ENCODE measurements at places on chromosomes 2 and 18.

GRCh38 chr2:61710711-61711110, 143.1 kb downstream of the FAM161A start:
- no peak for DNase-seq

GRCh38 chr18:46565256-46565655, 91.8 kb downstream of the LOXHD1 start:
- no peak for DNase-seq

DNA sequence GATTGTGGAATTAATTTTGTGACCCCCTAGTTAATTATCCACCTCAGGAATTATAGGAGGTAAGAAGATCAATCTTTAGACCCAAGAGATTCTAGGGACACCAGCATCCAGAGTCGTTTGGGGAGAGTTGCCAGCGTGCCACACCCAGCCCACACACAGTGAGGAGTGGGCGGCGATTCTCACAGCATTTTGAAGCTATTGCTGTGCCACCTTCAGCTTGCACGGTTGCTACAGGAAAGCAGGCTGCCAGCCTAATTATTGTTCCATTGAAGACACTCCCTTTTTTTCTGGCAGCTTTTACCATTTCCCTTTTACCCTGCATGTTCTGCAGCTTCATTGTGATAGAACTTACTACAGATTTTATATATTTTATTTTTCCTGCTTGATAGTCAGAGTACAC, 13.1 kb upstream of the MYL12A start:
- DNase-seq = no peak

DNA sequence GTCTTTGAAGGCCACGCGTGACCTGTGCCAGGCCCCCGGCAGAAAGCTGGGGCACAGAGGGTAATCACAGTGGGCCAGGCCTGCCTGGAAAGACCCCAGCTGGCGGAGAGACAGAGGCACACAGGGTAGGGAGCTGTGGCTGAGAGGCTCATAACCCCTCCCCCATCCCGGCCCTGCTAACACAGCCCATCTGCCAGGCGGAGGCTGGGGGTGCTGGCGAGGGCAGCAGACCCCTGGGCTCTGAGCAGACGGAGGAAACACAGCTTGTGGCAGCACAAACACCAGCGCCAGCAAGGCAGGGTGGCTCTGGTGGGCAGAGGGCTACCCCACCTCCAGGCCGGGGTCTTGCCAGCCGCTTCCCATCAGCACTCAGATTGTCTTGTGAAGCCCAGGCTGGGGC, 19.0 kb downstream of the HS6ST1 start:
- no peak for DNase-seq

GRCh38 chr2:132949108-132949507, 279.1 kb upstream of the LYPD1 start:
- no peak for DNase-seq

DNA sequence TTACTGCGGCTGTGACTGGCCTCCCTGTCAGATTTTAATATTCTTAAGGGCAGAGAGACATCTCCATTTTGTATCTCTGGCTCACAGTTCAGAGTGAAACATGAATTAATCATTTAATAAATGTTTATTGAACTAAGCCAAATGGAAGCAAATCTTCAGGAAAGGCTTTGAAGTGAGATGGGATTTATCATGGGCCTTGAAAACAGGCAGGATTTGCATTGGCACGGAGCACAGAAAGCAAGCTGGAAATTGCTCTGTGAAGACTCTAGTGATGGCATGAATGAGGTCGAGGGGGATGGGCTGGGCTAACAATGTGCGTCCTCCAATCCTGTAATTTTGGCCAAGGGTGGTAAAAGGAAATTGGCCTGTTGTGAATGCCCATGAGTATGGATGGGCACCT, 369.8 kb upstream of the SOX11 start:
- DNase-seq = no peak

DNA sequence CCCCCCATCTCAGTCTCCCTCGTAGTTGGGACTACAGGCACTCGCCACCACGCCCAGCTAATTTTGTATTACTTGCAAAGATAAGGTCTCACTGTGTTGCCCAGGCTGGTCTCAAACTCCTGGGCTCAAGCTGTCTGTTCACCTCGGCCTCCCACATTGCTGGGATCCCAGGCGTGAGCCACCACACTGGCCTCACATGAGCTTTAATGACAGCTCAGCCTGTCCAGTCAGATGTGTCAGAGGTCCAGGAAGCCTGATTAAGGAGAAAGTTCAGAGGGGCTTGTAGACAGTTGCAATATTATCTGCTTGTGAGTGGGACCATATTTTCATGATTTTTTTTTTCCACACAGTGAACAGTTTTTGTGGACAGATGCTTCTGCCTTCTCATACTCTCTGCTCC, 82.0 kb downstream of the LIMS1 start:
- no peak for DNase-seq

DNA sequence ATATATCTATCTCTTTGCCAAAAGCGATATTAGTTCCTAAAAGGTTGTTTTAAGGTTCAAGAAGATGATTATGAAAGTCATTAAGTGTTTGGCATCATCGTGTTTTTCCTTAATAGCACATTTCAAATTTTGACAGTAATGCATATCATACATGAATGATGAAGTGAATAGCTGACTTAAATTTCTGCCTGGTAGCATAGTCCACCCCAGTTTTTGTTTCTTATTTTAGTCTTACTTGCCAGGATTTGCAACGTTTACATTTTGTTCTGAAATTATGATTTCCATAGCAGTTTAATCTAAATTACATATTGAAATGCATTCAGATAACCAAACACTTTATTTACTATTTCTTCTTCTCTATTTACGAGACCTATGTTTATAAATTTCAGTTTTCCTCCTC, 201.1 kb downstream of the GULP1 start:
- no peak for DNase-seq

- no peak for DNase-seq
Measured at GRCh38 chr2:237888389-237888788, 29.0 kb downstream of the RAMP1 start.

DNA sequence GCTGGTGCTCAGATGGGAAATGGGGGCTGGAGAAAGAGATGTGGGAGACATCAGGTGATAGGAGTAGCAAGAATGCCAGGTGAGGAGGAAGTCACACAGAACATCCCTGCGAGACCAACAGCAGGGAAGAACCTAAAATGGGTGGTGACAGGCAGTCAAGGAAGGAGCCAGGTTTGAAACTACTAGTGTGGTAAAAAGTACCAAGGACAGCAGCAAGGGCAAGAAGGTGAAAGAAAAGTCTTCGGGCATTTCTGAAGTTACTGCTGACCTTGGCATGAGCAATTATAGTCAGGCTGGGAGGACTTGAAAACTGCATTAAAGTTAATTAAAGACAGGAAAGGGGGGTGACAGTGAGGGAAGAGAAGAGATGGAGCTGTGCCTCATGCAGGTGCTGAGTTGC, 410.4 kb downstream of the RAD51AP2 start:
- DNase-seq = no peak

DNA sequence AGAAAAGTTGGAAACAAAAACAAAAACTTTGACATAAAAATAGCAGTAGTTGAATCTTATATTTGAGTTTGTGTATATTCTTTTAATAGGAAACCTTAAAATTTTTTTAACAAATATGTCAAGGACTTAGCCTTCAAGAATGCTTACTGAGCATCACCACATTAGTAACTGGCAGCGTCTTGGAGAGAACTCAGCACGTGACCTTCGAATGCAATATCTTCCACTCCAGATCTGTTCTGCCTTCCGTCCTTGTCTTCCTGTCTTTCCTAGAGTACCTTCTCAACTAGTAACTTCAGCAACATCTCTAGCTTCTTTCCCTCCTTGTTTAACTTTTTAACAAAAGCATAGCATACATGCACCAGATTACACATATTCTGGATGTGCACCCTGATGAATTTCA, 972 bp downstream of the RSAD2 start:
- no peak for DNase-seq

DNA sequence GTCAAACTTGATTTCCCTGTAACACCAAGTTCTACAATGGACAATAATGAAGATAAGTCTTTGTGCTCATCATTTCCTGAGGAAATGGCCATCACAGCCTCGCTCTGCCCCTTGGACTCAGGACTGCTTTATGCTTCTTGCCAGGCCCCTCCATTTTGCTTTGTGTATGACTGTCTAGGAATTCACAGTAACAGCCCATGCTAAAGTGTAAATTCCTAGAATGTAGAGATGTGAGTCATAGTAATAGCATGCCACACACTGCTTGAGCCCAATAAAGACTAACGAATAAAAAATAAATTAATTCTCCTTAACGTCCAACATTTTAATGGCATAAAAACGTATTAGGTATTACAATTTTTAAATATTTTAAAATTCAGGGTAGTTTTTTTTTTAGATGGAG, 226.5 kb downstream of the PID1 start:
- DNase-seq = no peak

GRCh38 chr18:46278481-46279465, 174.6 kb downstream of the HAUS1 start:
- no peak for DNase-seq

DNA sequence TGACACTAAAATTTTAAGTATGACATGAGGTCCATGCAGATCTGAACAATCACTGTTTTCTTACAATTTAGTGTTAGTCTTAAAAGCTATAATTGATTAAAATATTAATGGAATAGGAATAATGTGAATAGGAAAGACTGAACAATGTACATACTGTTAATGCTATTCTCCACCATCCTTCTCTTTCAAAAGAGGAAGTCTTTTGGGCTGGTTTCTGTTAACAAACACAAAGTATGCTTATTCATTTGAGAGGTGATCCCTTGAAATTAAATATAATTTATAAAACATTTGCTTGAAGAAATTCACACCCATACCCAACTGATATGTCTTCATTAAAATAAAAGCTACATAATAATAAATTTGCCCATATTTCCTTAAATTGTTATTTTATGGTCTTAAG, 2.3 kb downstream of the STPG4 start:
- no peak for DNase-seq

GRCh38 chr2:238383743-238384380, 42.9 kb upstream of the ASB1 start:
- no peak for DNase-seq

GRCh38 chr18:49682173-49682802, 120.4 kb downstream of the LIPG start:
- DNase-seq = no peak

GRCh38 chr2:165420231-165420630, 49.3 kb upstream of the CSRNP3 start:
- DNase-seq = no peak

DNA sequence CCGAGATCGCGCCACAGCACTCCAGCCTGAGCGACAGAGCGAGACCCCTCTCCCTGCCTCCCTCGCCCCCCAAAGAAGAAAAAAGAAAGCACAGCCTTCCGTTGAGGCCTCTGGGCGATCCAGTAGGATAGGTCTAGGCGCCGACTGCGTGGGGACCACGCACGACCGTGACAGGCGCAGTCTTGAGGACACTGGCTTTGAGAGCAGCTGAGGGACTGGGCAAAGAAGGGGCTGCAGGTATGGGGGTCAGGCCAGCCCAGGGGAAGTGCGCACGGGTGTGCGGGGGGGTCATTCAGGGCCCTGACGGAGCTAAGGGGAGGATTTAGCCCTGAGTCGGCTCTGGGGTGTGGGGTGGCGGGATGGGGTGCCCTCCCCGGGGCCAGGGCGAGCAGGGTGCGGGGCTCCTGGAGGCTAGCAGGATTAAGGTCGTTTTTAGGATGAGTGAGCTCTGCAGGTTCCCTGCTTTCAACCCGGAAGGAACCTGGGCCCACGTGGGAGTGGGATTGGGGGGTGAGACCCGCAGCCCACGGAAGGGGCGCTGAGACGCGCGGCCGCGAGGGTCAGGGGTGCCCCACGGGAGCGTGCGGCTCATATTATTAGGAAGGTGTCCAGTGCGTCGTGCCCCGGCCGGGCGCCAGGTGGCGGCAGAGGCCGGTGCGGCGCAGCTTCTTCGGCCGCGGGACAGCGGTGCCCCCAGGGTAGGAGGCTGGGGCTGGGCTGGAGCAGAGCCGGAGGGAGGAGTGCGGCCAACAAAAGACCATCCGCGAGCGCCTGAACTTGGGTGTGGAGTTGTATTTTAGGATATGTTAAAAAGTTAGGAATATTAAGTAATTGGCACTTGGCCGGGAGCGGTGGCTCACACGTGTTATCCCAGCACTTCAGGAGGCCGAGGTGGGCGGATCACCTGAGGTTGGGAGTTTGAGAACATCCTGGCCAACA, 20.5 kb upstream of the ZNF236 start:
- peak; percentile 38 for DNase-seq

DNA sequence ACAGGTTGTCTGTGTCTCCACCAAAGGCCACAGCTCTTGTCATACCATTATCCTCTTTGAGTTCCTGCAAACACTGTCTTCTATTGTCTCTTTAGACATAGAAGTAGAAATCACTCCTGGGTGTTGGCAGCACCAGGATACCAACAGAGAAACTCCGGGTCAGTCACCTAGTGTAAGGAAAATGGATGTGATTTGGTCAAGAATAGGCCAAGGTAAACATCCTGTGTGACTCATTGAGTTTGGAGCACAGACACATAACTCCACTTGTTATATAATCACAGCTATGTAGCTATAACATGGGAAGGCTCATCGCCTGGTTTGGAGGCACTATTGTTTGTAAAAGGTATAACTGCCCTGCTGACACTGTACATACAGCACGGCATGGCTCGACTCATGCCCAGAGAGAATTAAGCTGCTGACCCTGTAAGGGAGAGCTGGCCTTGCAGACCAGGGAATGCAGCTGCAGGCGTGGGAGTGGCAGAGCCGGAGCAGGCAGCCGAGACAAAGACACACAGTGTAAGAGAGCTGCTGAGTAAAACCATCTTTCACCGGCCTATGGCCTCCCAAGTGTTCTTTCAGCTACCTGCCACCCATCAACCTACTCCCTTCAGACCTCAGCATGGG, 3.4 kb upstream of the TXNL1 start:
- DNase-seq = no peak

DNA sequence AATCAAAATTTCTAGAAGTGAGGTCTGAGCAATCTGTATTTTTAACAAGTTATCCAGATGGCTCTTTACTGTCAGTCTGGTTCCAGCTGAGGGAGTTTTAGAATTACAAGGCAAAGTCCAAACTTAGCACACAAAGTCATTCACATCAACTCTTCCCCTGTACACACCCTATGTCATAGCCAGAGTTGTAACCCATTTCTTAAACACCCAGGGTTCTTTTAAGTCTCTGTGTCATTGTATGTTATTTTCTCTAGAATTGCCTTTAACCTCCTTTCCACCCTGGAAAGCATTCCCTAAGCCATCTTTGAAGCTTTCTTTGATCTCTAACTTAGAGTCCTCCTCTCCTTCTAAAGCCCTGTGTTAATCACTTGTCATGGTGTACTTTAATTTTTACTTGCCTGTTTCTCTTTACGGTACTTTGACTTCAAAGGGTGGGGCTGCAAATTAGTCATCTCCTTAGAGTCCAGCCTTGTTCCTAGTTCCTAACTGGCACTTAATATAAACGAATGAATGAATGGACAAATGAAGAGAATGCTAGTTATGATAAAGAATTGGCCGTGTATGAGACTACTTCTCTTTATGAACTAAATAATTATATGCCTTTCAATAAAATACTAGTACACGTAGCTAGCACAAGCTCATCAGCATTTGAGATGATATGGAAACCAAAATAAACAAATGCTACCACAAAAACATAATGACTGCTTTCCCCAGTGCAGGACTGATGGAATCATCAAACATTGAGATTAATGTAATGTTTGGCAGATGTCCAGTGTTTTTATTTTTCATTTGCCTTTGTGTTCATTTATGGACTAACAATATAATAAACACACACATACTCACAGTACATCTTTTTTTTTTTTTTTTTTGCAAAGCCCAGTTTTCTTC, 11.9 kb upstream of the ACTR3 start:
- DNase-seq = no peak
